Mucosa of gallbladder (tissue), 1 donor: ENCODE measurements at places on chromosomes 5 and 9. TPM values are rescaled to one million over a fixed set of nuclear protein-coding genes. Genes with fewer than 3 reads are reported as not detected.

Gene CDH6
- total RNA-seq: 75.9 TPM

Gene GNAQ
- 83.6 TPM for total RNA-seq

Gene FAM151B
- total RNA-seq: 3.0 TPM

Gene EPB41L4B
- total RNA-seq: 31.1 TPM

Gene IER5L
- total RNA-seq: 43.5 TPM

Gene ADGRD2
- total RNA-seq: not detected

Gene ACOT12
- total RNA-seq: 0.75 TPM

Gene BTNL9
- 11.5 TPM for total RNA-seq

Gene AGXT2
- total RNA-seq: 6.6 TPM

DNA sequence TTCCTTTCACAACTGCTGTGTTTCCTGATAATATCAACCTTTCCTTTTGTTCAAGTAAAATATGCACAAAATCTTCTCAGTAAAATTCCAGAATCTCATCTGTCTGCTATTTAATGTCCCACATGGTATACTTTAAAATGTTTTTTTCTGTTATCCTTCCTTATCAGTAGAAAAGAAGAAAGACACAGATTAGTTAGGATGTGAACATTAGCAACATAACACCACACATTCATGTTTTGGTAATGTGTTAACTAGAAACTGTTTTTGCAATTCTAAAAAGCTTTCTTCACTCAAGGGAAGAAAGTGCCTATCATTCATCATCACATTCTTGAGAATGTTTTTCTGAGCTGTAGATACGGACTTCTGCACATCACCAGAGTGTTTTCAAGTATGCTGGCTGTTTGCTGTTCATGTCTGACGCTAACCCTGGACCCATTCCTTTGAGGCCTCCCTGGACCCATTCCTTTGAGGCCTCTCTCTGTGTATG lies 10.5 kb upstream of the ARSB start:
- no peak for DNase-seq

- DNase-seq: no peak
Observed at GRCh38 chr9:89738137-89738932, 133.5 kb downstream of the GADD45G start.

DNA sequence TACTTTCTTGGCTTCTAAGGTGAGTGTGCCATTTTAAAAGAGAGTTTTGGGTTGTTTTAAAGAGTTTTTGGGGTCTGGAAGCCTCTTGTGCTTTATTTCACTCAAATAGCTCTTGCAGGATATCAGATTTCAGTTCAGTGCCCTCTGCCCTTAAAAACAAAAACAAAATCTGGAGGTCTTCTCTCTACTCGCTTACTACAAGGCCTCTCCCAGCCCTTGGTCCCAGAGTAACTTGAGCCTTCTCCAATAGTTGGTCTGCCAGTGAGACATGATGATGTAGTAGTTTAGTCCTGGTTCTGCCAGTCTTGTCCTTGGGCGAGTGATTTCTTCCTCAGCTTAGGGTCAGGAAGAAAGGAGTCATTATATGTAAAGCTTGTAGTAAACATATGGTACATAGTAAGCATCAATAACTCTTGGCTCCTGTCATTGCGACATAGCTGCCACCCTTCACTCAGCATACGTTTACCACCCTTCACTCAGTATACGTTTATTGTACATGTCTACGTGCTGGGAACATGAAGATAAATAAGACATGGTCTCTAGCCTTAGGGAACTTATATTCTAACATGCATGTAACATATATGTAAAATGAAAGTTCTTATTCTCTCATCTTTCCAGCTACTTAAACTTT lies 147.6 kb downstream of the MAN2A1 start:
- no peak for DNase-seq

DNA sequence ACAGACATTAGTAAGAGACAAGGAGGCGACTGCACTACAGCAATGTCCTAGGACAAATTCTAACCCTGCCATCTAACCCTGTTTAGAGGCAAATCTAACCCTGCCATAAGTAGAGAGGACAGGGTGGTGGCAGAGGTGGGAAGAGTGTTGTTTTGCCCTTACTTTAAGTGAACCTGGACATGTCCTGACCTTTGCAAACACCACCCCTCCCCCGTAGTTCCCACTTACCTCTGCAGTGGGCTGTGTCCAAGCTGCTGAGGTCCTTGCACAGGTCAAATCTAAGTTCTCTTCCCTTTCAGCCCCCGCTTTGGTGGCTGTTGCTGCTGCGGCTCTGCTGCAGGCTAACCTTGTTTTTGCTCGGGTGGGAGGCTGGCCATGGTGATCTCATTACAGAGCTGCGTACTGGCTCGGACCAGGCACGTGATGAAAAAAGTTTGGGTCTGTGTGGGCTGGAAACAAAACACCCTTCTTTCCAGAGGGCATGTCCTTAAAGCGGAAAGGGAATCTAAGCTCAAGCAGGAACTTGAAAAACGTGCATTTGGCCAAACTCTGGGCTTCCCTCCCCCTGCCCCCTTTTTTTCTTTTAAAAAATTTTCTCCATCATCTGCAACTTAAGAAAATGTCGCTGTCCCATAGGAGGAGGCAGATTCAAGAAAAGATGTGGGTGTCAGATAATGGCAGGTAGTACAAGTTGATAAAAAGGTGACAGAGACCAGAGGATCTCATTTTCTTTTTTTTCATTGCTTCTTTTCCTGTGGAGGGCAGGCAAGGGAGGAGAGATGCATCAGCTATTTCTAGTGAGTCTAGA lies at the start of gene FAXDC2:
Gene FAXDC2, minus strand, starts transcription at position 349 of the 808 bp plus-strand sequence. CDS start 12,425 bp downstream, outside the sequence.
- peak; percentile 81 for DNase-seq

DNA sequence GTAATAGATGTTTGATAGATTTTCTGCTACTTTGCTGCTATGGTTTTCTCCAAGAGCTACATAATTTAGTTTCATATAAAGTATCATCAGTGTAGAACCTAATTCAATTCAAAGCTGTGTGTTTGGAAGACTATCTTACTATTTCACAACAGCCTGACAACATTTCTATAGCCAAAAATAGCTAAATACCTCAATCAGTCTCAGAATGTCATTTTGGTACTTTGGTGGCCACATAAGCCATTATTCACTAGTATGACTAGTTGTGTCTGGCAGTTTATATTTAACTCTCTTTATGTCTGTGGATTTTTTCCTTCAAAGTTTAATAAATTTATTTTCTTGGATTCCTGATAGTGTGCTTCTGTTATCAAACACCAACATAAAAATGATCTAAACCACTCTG lies 35.1 kb upstream of the CCDC152 start:
- no peak for DNase-seq

GRCh38 chr5:136159457-136159856 lies 26.8 kb downstream of the SMAD5 start:
- no peak for DNase-seq

- DNase-seq: no peak
Observed at GRCh38 chr5:82734347-82734746, 342.8 kb downstream of the TMEM167A start.

- DNase-seq: no peak
Observed at GRCh38 chr9:14812806-14813205, 90.3 kb upstream of the CER1 start.

GRCh38 chr9:108534741-108535140 lies 321.0 kb downstream of the ACTL7B start:
- DNase-seq: no peak

DNA sequence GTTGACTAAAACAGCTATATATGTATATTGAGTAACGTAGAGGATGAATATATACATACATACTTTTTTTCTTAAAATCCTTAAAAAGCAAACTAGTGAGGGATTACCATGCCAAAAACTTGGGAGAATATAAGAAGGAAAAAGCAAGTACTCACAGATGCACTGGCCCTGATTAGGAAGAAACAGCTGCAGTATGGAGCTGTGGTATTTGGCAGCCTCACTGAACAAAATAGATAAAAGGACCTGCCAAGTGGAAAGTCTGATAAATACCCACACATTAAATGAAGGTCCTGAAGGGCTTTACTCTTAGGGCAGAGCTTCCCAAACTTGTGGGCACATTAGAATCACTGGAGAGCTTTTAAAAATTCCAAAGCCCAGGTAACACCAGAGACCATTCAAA lies 80.6 kb downstream of the FEM1C start:
- DNase-seq: no peak

GRCh38 chr5:51731421-51732029 lies 348.3 kb downstream of the ISL1 start:
- DNase-seq: no peak

GRCh38 chr9:130211548-130212226 lies 39.5 kb downstream of the NCS1 start:
- DNase-seq: no peak

GRCh38 chr5:126062398-126063221 lies 360.6 kb upstream of the GRAMD2B start:
- no peak for DNase-seq

- DNase-seq: no peak
Observed at GRCh38 chr9:18824095-18824666, 208.8 kb downstream of the SAXO1 start.

DNA sequence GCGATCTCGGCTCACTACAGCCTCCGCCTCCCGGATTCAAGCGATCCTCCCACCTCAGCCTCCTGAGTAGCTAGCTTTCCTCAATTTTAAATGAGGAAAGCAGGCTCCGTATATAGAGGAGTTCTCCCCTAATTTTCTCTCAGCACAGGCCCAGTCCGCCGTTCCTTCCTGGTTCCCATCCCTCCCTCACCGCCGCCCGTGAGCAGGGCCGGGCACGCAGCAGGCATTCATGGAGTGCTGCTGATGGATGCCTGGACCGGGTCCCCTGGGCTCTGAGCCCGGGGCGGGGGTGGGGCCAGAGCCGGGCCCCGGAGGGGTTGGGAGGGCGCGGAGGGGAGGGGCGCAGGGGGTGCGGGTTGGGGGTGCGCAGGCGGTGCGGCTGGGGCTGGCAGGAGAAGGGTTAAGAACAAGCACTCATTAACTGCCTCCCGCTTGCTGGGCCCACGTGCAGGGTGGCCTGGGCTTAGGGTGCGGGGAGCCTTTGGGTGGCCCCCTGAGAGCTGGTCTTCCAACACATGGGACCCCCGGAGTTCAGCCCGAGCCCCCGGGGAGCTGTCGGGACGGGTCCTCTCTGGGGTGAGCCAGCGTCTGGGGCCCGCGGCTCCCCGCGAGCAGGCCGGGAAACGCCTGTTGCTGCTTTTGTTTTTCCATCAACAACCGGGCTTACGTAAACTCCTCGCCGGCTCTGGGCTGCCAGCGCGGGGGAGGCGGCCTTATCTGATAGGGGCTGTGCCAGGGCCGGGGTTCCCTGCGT lies 33.7 kb downstream of the LHX2 start:
- peak; percentile 51 for DNase-seq
